Mesenteric fat pad (tissue), 1 donor: ENCODE measurements at places on chromosomes 2 and 18. TPM values are rescaled to one million over a fixed set of nuclear protein-coding genes. Genes with fewer than 3 reads are reported as not detected.

The ADGRF3 gene
- total RNA-seq = 0.19 TPM

DNA sequence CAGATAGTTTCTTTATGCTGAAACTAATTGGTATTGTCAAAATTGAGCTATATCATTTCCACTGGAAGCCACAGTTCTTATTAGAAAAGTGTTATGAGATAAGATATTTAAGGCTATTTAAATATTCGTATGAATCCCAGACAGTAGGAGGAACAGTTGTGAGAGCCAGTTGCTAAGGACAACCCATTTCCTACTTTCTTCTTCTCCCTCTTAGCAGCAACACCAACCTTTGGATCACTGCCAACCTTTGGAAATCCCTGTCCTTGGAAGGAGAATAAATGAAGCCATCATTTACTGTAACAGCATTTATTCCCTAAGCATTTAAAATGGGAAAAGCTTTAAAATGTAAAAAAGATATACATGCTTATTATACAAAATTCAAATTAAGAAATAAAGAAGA lies 85.8 kb downstream of the PLCL1 start:
- no peak for DNase-seq

The OR6B2 gene
- total RNA-seq = not detected

DNA sequence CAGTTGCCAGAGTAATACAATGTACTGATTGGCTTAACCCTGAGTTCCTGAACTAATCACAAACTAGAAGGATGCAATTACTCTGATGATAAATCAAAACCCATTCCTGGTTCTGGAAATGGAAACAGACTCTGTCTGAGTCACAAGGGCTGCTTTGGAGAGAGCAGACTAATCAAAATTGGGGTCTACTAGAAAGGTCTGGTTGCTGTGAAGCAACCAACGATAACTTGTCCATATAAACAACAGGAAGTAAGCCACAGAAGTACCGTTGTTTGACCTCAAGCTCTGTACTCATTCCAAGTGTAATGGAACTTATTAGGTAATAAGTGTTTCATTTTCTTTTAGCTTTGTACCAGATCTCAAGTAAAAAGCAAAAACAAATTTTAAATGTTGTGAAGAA lies 49.7 kb downstream of the RASGRP3 start:
- DNase-seq = no peak

The MAP3K2 gene
- 62.0 TPM for total RNA-seq

GRCh38 chr2:190352668-190353536 lies 9.5 kb downstream of the INPP1 start:
- no peak for DNase-seq

DNA sequence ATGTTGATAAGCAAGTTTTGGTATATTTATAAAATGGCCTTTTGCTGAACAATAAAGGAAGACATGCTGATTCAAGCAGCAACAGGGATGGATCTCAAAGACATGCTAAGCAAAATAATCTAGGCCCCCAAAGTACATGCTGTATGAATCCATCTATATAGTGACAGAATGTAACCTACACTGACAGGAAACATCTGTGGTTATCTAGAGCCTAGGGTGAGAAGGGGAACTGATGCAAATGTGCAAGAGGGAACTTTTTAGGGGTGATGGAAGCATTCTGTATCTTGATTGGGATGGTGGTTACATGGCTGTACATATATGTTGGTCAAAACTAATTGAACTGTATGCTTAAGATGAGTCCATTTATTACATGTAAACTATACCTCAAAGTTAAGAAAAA lies 24.2 kb downstream of the CNRIP1 start:
- DNase-seq = no peak
